D721Med (cell line): ENCODE measurements at places on chromosomes 2 and 18.

GRCh38 chr2:96148410-96149217 lies 3.4 kb upstream of the DUSP2 start:
- no peak for DNase-seq

DNA sequence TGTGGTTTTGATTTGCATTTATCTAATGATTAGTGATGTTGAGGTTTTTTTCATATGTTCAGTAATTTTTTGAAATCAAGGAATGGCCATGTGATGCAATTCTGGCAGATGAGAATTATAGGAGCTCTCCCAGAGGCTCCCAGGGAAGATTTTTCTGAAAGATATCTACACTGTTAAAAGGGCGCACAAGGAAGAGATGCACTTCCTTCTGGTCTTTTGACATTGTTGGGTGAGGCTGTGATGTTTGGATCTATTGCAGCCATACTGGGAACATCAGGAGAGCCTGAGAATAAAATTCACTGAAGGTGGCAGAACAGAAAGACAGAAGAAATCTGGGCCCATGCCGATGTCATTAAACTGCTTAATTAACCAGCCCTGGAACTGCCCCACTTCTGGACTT lies 108.5 kb downstream of the DDX1 start:
- DNase-seq, result no peak

DNA sequence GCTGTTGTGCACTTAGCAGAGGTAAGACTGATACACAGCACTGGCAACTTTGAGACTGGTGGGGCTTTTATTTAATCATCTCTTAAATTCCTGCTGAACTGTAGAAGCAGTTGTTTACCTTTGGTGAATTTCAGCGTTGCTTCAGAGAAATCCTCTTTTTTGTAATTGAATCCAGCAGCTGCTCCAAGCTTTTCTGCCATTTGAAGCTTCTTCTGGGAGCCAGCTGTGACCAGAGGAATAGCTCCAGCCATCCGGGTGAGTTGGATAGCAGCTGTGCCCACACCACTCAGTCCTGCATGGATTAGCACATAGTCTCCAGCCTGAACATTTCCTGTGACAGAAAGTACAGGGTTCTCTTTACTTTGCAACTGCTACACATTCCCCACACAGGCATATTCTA lies 3.9 kb downstream of the TP53I3 start:
- DNase-seq, result no peak

DNA sequence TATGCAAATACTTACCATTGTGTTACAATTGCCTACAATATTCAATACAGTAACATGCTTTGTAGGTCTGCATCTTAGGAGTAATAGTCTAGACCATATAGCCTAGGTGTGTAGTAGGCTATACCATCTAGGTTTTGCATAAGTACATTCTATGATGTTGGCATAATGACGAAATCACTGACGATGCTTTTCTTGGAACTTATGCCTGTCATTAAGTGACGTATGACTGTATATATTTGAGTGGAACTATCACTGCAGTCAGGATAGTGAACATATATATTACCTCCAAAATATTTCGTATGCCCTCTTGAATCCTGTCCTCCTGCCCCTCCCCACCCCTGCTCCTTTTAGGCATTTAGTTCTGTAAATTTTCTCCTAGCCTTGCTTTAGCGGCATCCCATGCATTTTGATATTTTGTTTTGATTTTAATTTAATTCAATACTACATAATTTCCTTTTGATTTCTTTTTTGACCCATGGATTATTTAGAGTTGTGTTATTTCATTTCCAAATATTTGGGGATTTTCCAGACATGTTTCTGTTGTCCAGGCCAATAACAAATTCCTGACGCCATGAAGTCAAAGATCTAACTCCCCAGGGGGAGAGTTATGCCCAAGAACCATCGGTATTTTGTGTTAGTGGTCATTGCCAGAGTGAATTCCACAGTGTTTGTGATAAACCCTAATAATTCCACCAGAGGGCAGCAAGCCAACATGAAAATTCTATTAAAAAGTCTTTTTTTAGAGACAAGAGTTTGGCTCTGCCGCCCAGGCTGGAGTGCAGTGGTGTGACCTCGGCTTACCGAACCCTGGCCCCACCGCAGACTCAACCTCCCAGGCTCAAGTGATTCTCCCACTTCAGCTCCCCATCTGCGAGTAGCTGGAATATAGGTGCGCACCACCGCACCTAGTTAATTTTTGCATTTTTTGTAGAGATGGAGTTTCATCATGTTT lies 24.2 kb upstream of the CASP8 start:
- no peak for DNase-seq

GRCh38 chr2:218472988-218473387 lies 54.1 kb downstream of the VIL1 start:
- no peak for DNase-seq

DNA sequence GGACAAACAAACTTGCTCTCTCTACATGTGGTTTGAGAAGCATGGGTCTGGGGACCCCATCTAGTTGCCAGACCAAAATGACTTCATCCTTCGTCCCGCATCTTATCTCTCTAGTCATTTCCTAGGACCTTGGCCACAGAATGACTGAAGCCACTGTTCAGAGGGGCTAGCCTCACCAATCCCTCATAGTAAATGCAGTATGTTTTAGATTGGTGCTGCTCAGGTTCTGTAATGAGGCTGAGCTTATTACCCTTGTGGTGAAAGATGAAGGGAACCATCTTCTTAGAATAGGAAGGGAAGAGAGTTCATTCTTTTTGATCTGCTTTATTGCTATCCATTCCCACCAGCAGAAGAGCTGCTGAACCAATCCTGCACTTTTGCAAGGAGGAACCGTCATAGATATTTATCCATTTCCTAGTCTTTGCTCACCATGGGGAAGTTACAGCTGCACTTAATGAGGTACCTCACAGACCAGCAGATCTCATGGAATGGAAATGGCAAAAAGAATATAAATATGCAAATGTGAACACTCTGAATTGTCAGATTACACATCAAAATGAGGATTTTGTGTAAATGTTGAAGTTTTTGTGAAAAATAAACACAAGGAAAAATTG lies 436.7 kb downstream of the LPIN1 start:
- DNase-seq, result no peak

GRCh38 chr2:233354500-233354924 lies 218 bp downstream of the DGKD start:
- no peak for DNase-seq

- no peak for DNase-seq
Measured at GRCh38 chr18:10100941-10101701, 187.3 kb downstream of the VAPA start.

- DNase-seq, result no peak
Measured at GRCh38 chr18:74251297-74252038, 40.3 kb downstream of the CYB5A start.

DNA sequence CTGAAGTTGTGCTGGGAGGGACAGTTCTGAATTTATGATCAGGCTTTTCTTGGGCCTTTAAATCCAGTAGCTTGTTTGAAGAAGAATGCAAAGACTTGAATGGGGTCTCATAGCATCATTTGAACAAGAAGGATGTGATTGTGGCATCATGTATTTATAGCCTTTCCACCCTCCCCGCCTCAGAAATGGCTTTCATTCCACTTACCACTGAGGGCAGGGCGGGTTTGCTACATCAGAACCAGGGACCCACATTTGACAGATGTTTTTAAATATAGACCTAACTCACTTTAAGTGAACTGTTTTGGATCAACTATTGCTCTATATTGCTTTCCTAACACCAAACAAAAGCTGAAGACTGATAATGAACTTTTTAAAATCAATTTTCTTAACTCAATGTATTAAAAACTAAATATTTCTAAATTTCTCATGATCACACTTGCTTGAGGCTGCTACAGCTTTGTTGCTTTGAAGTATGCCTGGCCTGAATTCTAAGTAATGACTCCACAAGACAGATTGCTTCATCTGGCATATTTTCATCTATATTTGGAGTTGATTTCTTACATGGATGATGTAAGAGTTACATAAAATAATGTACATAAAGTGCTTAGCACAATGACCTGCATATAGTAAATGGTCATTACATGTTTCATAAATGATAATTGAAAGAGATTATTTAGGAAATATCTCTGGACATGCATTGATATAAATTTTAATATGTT lies 1552.9 kb upstream of the SLC39A10 start:
- no peak for DNase-seq

- no peak for DNase-seq
Measured at GRCh38 chr2:35410431-35411061, 945.0 kb upstream of the CRIM1 start.

GRCh38 chr2:111975053-111975552 lies 76.7 kb downstream of the MERTK start:
- DNase-seq, result no peak

- DNase-seq, result no peak
Measured at GRCh38 chr2:188306271-188306670, 14.6 kb downstream of the GULP1 start.

- DNase-seq, result no peak
Measured at GRCh38 chr2:122329278-122329677, 573.8 kb downstream of the TSN start.

DNA sequence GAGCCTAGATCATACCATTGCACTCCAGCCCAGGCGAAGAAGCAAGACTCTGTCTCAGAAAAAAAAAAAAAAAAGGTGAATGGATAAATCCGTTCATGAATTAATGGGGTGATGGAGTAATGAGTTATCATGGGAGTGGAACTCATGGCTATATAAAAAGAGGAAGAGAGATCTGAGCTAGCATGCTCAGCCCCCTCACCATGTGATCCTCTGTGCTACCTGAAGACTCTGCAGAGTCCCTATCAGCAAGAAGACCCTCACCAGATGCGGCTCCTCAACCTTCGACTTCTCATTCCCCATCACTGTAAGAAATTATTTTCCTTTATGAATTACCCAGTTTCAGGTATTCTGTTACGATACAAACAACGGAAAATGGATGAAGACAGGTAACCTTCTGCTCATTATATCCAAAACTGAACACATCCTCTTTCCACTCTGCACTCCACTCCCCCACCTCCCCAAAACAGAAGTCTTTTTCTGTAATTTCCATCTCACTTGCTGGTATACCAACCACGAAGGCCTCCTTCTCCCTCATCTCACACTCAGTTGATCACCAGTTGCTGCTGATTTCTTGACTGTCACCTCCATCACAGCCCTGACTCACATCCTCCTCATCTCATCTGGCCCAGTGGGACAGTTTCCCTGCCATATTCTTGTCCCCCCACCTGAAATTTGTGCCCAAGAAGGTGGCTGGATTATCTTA lies 8.8 kb downstream of the RETREG2 start:
- DNase-seq, result no peak

DNA sequence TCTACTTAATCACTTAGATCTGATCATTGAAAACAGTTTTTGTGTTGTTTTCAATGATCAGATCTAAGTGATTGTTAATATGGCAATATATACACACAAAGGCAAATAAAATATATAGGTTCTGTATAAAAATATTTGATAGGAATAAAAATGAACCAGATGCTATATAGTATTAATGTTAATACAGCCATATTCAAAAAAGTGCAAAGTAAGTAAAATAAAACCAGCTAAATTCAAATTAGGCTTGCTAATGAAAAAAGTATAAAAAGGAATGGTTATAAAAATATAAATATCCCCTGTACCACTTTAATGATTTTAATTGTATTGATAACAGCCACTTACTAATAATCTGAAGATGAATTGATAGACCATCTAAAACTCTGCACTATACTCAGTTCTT lies 38.4 kb downstream of the VPS54 start:
- no peak for DNase-seq
